Aortic smooth muscle cell (primary cell): ENCODE measurements at places on chromosomes 13 and 19. TPM values are rescaled to one million over a fixed set of nuclear protein-coding genes. Genes with fewer than 3 reads are reported as not detected.

The WASF3 gene
- total RNA-seq, result 9.5 TPM in 2 replicates

The ZNF181 gene
- 11.9 and 13.5 TPM in 2 replicates for total RNA-seq

The AMER2 gene
- total RNA-seq, result not detected in 2 replicates

The MAST1 gene
- 0.13 and 0.19 TPM in 2 replicates for total RNA-seq

The MLLT1 gene
- 3.8 and 5.7 TPM in 2 replicates for total RNA-seq

The CEACAM3 gene
- total RNA-seq, result not detected in 2 replicates

The SLC25A41 gene
- total RNA-seq, result not detected in 2 replicates

The LILRA1 gene
- not detected in 2 replicates for total RNA-seq

The VRK3 gene
- total RNA-seq, result 17.0 and 19.8 TPM in 2 replicates

The PTOV1 gene
- 51.7 and 55.0 TPM in 2 replicates for total RNA-seq

The MIER2 gene
- total RNA-seq, result 18.5 and 24.2 TPM in 2 replicates

The OLFM2 gene
- 0.19 and 1.3 TPM in 2 replicates for total RNA-seq

The PDCD5 gene
- 117 and 129 TPM in 2 replicates for total RNA-seq

The TBXA2R gene
- total RNA-seq, result 4.0 and 6.3 TPM in 2 replicates

The NCCRP1 gene
- not detected in 2 replicates for total RNA-seq

The RASA3 gene
- total RNA-seq, result 43.5 and 48.2 TPM in 2 replicates

The FAM32A gene
- total RNA-seq, result 111 and 124 TPM in 2 replicates

The SYT3 gene
- 0.12 and 0.13 TPM in 2 replicates for total RNA-seq

The CNN1 gene
- 0.81 and 1.7 TPM in 2 replicates for total RNA-seq

The RNF17 gene
- total RNA-seq, result not detected in 2 replicates

The DOHH gene
- total RNA-seq, result 9.3 and 13.6 TPM in 2 replicates

The OR7D2 gene
- 0.06 TPM in 1 of 2 replicates, not detected in the other for total RNA-seq

The FGF21 gene
- not detected in 2 replicates for total RNA-seq

The RELB gene
- total RNA-seq, result 3.3 and 3.5 TPM in 2 replicates

The ZNF208 gene
- total RNA-seq, result 1.1 and 1.7 TPM in 2 replicates

The ZNF135 gene
- 4.5 and 5.9 TPM in 2 replicates for total RNA-seq
